ENCODE measurements at places on chromosomes 16 and 17.

GRCh38 chr17:49913226-49914095 is 55.5 kb upstream of the DLX4 start:
- DNase-seq: no peak

GRCh38 chr17:42009170-42009569 is 8.1 kb downstream of the DNAJC7 start:
- no peak for DNase-seq

- DNase-seq: peak; percentile 55
These were observed 102.5 kb downstream of the MRM1 start for GRCh38 chr17:36703860-36704266.

- no peak for DNase-seq
These were observed 1.1 kb upstream of the ADCY7 start for GRCh38 chr16:50265260-50265659.

DNA sequence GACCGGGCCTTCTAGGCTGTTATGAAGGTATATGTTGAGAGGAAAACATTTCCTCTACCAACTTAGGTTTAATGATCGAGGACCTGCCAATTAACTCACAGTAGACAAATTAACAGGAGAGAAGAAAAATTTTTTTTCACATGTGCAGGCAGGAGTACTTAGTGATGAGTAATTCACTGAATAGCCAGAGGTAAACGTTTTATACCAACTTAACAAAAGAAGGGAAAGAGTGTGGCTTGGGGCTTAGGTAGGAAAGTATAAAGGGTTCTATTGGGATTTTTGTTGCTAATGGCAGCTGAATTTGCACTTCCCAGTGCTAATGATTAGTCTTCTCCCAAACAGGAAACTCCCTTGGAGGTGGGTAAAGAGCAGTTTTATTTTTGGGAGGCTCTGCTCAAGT is 121.6 kb upstream of the HS3ST4 start:
- no peak for DNase-seq

DNA sequence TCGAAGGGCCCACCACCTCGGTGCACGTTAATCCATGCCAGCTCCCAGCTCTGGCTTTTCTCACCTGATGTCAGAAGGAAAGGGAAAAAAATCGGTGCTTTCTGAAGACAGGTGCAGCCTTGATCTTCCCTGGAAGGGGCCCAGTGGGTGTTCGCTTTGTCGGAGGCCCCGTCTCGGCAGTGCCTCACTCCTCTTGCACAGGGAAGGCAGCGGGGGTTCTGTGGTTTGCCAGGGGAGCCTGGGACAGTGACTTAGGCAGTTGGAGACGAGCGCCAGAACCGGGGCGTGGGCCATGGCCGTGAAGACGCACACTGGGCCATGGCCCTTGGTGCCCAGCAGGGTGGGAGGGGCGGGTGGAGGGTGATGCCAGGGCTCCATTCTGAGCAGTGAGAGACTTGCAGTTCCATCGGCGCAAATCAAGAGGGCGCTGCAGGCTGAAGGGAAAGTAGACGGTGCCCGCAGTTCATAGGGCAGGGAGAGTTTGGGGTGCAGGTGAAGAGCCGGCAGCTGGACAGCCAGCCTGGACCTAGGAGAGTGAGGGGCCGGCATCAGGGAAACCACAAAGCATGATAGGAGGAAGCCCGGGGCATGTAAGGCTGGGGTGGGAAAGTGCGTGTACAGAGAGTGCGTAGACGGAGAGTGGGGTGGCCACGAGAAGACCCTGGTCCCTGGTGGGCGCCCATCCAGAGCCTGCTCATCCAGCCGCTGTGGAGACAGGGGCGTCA is 101.3 kb upstream of the CHMP6 start:
- DNase-seq: no peak

DNA sequence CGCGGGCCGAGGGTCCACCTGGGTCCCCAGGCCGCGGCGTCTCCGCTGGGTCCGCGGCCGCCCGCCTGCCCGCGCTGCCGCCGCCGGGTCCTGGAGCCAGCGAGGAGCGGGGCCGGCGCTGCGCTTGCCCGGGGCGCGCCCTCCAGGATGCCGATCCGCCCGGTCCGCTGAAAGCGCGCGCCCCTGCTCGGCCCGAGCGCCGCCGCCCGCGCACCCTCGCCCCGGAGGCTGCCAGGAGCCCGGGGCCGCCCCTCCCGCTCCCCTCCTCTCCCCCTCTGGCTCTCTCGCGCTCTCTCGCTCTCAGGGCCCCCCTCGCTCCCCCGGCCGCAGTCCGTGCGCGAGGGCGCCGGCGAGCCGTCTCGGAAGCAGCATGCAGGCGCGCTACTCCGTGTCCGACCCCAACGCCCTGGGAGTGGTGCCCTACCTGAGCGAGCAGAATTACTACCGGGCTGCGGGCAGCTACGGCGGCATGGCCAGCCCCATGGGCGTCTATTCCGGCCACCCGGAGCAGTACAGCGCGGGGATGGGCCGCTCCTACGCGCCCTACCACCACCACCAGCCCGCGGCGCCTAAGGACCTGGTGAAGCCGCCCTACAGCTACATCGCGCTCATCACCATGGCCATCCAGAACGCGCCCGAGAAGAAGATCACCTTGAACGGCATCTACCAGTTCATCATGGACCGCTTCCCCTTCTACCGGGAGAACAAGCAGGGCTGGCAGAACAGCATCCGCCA is 504 bp downstream of the FOXC2 start:
- no peak for DNase-seq

DNA sequence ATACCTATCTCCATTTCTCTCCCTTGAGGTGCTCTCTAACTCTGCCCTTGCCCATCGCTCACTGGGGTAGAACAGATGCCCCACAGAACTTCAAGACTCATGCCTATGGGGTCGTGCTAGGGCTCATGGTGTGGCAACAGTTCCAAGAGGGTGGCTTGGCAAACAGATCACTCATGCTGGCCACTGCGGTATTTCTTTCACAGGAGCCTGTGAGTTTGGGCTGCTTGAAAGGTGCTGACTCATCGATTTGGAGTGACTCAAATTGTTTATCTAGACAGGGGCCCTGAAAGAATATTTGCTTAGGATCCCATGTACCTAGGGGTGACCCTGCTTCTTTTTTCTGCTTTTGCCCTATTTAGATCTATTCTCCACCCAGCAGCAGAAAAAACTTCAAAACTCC is 69.9 kb downstream of the IRX5 start:
- DNase-seq: no peak

DNA sequence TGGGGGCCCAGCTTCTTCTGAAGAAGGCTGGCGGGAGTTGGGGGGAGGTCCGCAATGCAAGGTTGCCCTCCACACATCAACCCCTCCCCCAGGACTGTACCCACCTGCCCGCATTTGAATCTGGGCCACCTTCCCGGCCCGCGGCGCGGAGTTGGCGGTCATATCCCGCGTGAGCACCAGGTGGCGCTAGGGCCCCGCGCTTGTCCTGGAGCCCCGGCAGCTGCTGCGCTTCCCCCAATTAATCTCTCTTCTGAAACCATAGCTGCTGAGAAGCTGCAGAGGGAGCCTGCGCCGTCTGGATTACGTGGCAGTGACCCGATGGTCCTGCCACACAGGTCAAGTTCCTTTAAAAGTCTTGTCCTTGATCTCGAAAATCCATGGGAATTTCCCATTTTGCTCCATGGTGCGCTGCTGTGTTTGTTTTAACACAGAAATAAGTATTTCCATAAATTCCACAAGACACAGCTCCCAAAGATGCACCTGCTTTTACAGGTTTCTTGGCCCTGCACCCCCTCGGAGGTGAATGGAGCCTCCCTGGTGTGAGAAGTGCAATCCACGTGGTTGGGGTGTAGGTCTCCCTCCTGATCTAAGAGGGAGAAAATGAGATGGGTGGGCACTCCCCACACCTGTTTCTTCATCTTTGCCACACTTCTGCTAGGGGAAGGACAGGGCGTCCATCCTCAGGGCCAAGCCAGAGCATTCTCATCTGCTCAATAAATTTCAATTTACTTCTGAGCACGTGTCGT is 22.1 kb downstream of the COX4I1 start:
- DNase-seq: peak; percentile 75

DNA sequence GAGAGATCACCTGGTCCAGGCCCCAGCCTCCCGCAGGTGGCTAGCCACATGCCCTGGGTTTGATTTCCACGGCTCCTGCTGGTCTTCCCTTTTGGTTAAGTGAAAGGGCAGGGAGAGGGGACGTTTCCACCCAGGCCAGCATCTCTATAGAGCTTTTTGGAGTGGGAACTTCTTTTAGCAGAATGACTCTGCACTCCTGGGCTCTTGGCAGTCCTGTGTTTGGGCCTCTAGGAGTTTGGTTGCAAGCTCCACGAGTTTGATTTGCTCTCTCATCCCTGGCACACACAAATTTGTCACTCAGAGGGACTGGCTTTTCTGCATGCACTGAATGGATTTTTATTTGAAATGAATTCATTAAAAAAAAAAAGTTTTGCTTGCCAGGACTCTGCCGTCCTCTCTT is 32.8 kb downstream of the MSI2 start:
- no peak for DNase-seq

GRCh38 chr16:64791756-64792155 is 330.1 kb downstream of the CDH11 start:
- no peak for DNase-seq

Measured in naive thymus-derived CD8-positive, alpha-beta T cell (primary cell).